ENCODE measurements at places on chromosomes 6 and 20. TPM values are rescaled to one million over a fixed set of nuclear protein-coding genes. Genes with fewer than 3 reads are reported as not detected.

The TENT5A gene
- total RNA-seq: 11.5 TPM

The LY6G6F gene
- not detected for total RNA-seq

The CFB gene
- total RNA-seq: 0.86 TPM

The SLC22A16 gene
- not detected for total RNA-seq

The KHDC1L gene
- total RNA-seq: not detected

The PPDPF gene
- total RNA-seq: 30.6 TPM

The CDSN gene
- total RNA-seq: not detected

The BCAS1 gene
- total RNA-seq: not detected

The NKAPL gene
- not detected for total RNA-seq

The MAS1L gene
- not detected for total RNA-seq

The CLIC1 gene
- 1,241 TPM for total RNA-seq

The FAM210B gene
- total RNA-seq: 6.7 TPM

The FKBP1A gene
- 77.9 TPM for total RNA-seq

The OR12D3 gene
- total RNA-seq: not detected

The NRN1 gene
- total RNA-seq: 38.3 TPM

The CGA gene
- total RNA-seq: not detected

The ALDH8A1 gene
- not detected for total RNA-seq

The NAPB gene
- total RNA-seq: 5.6 TPM

The CDH22 gene
- total RNA-seq: not detected

The VGLL2 gene
- total RNA-seq: not detected

The GCM1 gene
- not detected for total RNA-seq

The HLA-E gene
- 110 TPM for total RNA-seq

The BCLAF1 gene
- total RNA-seq: 168 TPM

The C6orf132 gene
- total RNA-seq: not detected

The CAP2 gene
- total RNA-seq: 16.4 TPM

The GPR6 gene
- not detected for total RNA-seq

The DSP gene
- total RNA-seq: 67.4 TPM

The CRISP3 gene
- not detected for total RNA-seq

The HCRTR2 gene
- total RNA-seq: not detected

The LY6G5B gene
- 0.91 TPM for total RNA-seq

The TGM3 gene
- not detected for total RNA-seq

The CRYBG1 gene
- total RNA-seq: 14.1 TPM

The COX4I2 gene
- not detected for total RNA-seq

The GSTA3 gene
- not detected for total RNA-seq

The PHF3 gene
- total RNA-seq: 60.5 TPM

The HAO1 gene
- total RNA-seq: not detected

The ANKRD66 gene
- total RNA-seq: not detected

The SMLR1 gene
- total RNA-seq: not detected

The CNR1 gene
- 1.0 TPM for total RNA-seq

The DZANK1 gene
- total RNA-seq: 1.4 TPM

The KCNK15 gene
- 1.3 TPM for total RNA-seq

The STX16 gene
- 16.0 TPM for total RNA-seq

The PRKN gene
- 0.57 TPM for total RNA-seq

The LIN28B gene
- 7.3 TPM for total RNA-seq

The PSORS1C2 gene
- total RNA-seq: not detected

The MCHR2 gene
- not detected for total RNA-seq

The ABHD16B gene
- total RNA-seq: not detected

The TP53TG5 gene
- total RNA-seq: not detected

The BPIFA1 gene
- not detected for total RNA-seq

The TRIM10 gene
- total RNA-seq: not detected

The CST4 gene
- total RNA-seq: not detected

The C2 gene
- total RNA-seq: 1.5 TPM

The CDH4 gene
- 2.1 TPM for total RNA-seq

The PLCB4 gene
- total RNA-seq: 3.7 TPM

Measured in Daoy (cell line).